A549 treated with Hydrocortisone at 1 μM for 4 hours (cell line): ENCODE measurements at places on chromosomes 11 and 22. TPM values are rescaled to one million over a fixed set of nuclear protein-coding genes. Genes with fewer than 3 reads are reported as not detected.

The ZBTB16 gene
- total RNA-seq: 0.82 to 1.7 TPM (median 1.0 TPM) in 5 replicates

The SPATA19 gene
- not detected in 5 replicates for total RNA-seq

The MDK gene
- 13.3 to 20.6 TPM (median 19.0 TPM) in 5 replicates for total RNA-seq

The MS4A1 gene
- not detected in 5 replicates for total RNA-seq

The USH1C gene
- 0.70 to 1.1 TPM (median 0.74 TPM) in 5 replicates for total RNA-seq

The MAPK8IP2 gene
- 2.8 to 4.1 TPM (median 3.6 TPM) in 5 replicates for total RNA-seq

The NEFH gene
- 0.09 to 0.16 TPM (median 0.09 TPM) in 5 replicates for total RNA-seq

The JAM3 gene
- 3.7 to 4.9 TPM (median 4.2 TPM) in 5 replicates for total RNA-seq
